ENCODE measurements at places on chromosomes 2 and 18.

DNA sequence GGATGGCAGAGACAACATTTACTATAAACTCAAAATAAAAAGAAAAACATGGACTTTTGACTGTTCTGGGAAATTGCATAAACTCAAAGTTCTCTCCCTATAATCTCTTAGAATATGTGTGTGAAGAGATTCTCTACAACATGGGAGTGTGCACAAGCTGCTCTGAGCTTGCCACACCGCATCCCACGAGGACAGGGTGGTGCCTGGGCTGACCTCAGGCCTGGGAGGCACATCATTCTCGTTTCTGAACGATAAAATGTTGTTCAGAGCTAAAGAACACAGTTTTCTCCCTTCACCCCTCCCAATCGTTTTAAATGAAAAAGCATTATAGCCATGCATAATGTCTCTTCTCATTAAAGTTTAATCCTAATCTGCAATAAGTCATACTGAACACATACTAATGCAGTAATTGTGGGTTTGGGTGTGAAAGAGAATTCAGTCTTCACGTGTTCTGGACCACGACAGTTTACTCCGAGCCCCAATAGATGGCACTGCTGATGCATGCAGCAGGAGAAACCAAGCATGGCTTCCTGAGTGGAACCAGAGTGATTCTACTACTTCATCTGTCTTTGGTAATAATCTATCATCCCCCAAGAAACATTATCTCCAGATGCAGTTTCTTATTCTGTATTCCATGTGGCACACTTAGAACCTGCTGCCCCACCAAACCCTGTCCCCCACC, 46.9 kb upstream of the LAMA1 start:
- no peak for DNase-seq

DNA sequence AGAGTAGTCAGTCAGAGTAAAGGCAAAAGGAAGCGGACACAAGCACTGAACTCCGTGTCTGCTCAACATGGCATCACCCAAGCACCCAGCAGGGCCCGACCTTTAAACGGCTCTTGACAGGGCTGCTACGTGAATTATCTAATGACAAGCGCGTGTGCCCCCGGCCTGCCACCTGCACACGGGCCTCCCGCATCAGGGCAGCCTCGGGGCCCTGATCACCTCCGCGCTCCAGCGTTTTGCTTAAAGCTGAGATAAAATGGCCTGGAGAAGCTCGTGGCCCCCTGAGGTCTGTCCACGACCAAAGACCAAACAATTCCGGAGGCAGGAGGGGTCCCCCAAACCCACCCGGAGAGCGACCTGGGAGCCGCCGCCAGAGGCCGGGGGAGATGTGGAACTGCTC, 376 bp downstream of the NDUFA10 start:
- DNase-seq, result peak; percentile 15

- DNase-seq, result no peak
Measured at GRCh38 chr2:108270768-108271506, 17.8 kb upstream of the SULT1C2 start.

GRCh38 chr2:227626580-227627151, 9.4 kb downstream of the SCYGR4 start:
- DNase-seq, result no peak

GRCh38 chr2:128304715-128305554, 13.7 kb downstream of the HS6ST1 start:
- no peak for DNase-seq

- DNase-seq, result no peak
Measured at GRCh38 chr18:8860845-8861642, 155.7 kb downstream of the MTCL1 start.

DNA sequence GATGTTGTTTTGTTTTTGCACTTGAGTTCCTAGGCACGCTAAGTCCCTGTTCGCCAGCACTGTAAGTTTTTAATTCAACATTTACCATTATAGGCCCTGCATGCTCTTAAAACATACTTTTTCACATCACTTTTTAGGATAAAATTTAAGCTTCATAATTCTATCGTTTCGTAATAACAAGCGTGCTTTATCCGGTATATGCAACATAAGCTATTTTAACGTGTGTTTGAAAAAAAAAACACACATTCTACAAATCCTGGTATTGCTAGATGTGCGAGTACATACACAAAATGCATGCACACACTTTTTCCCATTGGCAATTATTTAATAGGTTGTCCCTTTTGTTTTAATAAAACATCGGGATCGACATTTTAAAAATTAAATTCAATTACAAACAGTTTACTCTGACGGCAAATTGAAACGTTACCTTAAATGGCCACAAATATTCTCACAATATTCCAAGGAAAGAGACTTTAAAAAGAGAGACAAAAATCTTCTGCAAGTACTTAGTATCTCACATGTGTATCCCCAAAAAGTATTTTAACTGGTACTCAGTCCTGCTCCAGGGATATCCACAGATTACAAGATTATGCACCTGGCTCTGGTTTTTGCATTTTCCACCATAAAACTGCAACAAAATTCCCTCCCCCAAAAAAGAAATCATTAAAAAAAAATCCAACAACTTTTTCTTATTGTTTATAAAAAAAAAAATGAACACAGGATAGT, 1.0 kb upstream of the TCF4 start:
- DNase-seq, result no peak

DNA sequence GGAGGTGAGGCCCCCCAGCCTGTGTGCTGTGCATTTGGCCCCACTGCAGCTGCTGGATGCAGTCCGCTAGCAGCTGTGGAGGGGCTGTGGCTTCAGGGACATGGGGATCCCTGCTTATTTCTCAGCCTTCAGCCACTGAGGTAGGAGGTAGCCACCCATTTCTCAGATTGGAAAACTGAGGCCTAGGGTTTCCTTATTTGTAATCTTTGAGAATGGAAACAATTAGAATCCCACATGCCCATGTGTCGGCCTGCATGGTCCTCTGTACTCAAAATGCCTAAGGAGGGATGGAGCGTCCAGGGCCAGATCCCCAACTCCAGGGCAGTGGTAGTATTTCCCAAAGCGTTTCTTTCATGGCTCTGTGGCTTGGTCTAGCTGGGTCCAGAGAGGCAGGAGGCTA, 42.1 kb downstream of the TOGARAM2 start:
- DNase-seq, result no peak

DNA sequence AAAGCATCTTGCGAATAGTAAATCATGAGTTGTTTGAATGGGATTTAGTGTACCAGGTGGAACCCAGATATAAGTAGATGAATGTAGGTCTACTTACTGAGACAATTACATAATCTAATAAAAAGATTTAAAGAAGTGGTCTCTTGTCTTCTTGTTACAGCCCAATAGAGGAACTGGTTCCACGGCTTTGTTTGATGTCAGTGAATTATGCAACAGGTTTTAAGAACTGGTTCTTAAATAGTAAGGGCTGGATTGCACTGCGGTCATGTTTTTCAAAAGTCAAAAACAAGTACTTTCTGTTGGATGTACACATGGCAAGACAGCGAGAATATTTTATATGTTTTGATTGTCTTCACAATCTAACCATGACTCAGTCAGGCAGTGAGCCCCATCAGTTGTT, 15.4 kb upstream of the SLC9A2 start:
- DNase-seq, result no peak

GRCh38 chr18:46519870-46520269, 137.2 kb downstream of the LOXHD1 start:
- no peak for DNase-seq

DNA sequence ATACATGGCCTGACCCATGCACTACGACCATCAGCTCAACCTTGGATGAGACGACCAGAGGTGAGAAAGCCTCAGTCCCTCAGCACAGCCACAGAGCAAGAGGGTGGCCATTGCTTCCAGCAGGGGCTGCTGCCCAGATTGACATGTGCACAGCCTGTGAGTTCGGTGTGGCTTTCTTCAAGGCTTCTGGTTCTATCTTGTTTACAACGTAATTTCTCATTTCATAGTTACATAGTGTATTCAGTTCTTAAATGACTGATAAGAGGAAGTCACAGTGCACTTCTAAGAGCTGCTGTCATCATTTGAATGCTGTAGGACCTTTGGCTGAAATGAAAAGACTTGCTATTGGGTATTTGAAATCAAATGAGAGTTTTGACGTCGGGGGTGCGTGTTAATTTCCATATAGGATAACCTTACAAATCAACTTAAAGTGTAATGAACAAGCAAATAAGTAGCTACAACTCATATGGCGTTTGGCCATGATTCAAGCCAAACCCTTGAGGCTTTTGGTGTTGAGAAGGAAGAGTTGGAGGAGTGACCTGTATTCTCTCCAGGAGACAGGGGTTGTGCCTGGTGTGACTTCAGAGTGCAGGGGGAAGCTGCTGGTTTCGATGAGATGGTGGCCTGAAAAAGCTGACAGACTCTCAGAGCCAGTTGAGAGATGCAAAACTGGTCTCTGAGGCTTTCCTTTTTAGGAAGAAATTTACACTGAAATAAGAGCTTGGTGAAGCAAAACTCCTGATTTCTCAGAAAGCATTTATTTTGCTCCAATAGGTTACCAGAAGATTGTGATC, 51.0 kb downstream of the TSHZ1 start:
- DNase-seq, result no peak

GRCh38 chr2:172449911-172450550, 22.6 kb downstream of the ITGA6 start:
- DNase-seq, result no peak

GRCh38 chr18:21129566-21130216, 18.1 kb upstream of the ROCK1 start:
- no peak for DNase-seq

- no peak for DNase-seq
Measured at GRCh38 chr2:171056307-171056706, 104.4 kb downstream of the TLK1 start.

DNA sequence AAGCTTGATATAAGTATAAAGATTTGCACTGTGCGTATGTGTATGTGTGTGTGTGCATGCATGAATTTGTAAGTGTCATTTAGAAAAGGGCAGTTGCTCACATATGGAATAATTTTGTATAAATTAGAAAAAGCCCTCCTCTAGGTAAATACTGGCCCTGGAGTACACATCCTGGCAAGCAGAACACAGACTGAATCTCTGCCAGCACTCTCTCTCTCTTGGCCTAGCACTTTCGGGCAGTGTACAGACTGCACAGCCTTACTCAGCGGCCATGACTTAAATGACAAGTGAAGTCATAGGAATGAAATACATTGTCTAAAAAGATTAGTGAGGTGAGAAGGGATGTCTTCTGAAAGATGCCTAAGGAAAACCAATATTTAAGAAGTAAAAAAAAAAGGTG, 214.1 kb downstream of the RDH14 start:
- DNase-seq, result no peak

GRCh38 chr2:239579081-239579480, 178.3 kb upstream of the HDAC4 start:
- DNase-seq, result no peak

Data from activated T-helper 1 cell treated with anti-CD3 and anti-CD28 coated beads, Interleukin-12 subunit alpha, Interleukin-12 subunit beta, Interleukin-2, Interleukin-4 antibody, amounts not matched to agents 30 ng/mL and 10 ng/mL and 1 ng/mL, durations not matched to agents 14 hours and 24 hours and 36 hours (primary cell).